Umbilical cord (tissue), 2 donors: ENCODE measurements at places on chromosomes 1 and 21. TPM values are rescaled to one million over a fixed set of nuclear protein-coding genes. Genes with fewer than 3 reads are reported as not detected.

- peak; percentile 65 for DNase-seq
These were observed 45.7 kb upstream of the TSPAN2 start for GRCh38 chr1:115134850-115135480.

FBXO2 gene
- total RNA-seq = 4.1 TPM

DNA sequence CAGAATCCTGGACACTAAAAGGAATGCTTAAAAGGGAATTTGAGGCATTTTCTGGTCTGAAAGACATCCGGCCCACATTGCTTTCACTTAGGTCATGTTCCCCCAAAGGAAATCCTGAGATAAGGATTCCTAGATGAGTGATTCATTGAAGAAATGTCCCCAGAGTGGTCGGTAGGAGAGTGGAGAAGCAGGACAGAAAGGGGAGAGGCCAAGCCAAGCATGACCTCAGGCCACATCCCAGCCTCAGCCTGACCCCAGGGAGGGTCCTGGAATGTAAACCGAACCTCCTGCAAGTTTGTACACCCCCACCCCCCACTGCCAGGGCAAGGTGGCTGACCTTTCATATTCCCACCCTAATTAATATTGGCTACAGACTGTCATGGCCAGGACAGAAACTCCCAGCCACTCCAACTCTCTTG, 16.6 kb downstream of the HIVEP3 start:
- DNase-seq = peak; percentile 68

FAM3B gene
- total RNA-seq = 0.72 TPM

- no peak for DNase-seq
These were observed 59.3 kb downstream of the ACP6 start for GRCh38 chr1:147611021-147611426.

DNA sequence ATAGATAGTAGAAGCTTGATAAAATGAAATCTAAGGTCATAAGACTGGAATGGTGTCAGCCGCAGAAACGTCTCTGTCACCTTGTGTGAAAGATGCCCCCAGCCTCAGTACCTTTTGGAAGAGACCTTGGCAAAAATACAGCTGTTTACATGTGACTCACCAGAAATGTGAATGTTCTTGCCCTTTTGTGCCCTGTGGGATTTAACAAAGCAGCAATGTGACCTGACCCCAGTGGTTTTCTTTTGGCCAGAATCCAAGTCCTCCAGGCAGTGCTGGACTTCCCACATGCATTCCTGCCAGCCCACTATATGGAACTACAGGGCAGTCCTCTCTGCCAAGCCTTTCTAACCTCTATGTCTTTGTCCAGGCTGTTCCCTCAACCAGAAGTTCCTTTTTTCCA, 27.2 kb upstream of the LRRC8C start:
- no peak for DNase-seq

DNA sequence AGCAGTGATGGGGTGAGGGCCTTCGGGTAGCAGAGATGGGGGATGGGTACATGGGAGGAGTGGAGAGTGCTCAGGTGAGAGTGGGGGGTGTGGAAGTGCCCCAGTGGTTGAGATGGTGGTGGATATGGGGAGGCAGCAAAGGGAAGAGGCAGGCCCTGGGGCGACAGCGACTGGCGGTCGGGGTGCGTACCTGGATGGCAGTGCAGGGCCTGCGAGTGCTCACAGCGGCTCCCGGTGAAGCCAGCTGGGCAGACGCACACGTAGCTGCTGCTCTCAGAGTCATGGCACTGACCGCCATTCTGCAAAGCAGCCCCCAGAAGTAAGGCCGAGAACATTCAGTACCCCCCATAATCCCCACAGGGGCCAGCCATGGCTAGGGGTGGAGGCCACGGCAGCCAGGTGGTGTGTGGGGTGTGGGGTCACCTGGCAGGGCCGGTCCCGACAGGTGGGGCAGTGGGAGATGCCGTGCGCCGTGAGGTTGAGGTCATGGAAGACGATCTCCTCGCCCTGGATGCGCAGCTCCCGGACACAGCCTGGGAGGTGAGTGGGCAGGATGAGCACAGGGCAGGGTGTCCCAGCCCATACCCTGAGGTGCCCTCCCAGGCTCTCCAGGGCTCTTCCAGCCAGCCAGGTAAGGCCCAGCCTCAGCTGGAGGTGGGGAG, 18.9 kb downstream of the LDLRAD2 start:
- DNase-seq = no peak

- DNase-seq = peak; percentile 57
These were observed 4.1 kb upstream of the IRF2BP2 start for GRCh38 chr1:234614081-234614489.

ZNF326 gene
- 16.4 TPM for total RNA-seq

DNA sequence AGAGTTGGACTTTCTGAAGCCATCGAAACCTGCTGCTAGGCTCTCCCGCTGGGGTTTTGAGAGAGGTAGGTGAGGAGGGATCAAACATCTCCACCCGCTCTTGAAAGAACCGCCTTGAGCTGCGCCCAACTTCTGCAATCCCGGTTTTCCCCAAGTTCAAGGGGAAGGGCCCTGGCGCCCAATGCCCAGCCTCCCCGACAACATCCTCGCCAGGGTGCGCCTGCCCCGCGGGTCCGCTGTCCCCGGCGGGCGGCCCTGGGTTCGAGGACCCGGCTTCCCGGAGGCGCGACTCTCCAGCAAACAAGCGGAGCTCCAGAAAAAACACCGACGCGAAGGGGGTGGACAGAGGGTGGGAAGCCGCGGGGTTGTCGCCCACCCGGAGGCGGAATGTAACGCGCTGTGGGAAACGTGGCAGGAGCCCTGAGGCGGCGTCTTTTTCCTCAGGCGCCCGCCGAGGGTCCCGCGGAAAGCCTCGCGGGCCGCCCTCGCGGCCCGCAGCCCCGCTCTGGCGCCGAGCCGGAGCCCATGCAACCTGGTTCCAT, 607 bp downstream of the BTG3 start:
- DNase-seq = no peak

RHD gene
- not detected for total RNA-seq

DNA sequence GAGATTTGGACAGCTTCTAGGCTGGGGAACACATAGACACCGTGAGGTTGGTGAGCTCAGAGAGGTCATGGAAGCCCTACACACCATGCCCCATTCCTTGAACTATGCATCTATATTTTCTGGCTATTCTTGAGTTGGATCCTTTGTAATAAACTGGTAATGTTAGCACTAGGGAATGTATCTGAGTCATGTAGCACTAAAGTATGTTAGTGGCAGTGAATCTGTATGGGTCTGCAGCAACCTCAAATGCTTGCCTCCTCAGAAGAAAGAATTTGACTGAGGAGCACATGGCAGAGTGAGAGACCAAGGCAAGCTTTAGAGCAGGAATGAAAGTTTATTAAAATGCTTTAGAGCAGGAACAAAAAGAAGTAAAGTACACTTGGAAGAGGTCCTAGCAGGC, 43.7 kb upstream of the LRRC7 start:
- DNase-seq = no peak

GRCh38 chr1:175757381-175758015, 14.1 kb upstream of the TNR start:
- peak; percentile 5 for DNase-seq

CFHR4 gene
- total RNA-seq = not detected

DNA sequence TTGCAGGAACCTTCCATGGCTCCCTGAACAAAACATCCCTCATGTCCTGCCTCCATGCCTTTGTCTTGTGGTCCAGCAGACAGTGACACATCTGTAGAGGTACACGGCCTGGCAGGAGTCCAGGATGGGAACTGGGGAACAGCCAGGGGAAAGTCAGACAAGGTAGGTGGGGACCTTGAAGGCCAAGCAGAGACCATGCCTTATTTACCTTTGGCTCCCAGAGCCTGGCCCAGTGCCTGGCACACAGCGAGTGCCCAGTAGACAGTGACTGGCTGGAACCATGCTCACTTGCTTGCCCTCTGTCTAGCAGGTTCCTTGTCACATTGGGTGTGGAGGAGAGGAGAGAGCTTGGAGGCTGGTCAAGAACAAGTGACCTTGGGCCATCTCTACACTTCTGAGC, 81.0 kb downstream of the BCAR3 start:
- DNase-seq = no peak

RSPO1 gene
- total RNA-seq = 0.24 TPM

CRYAA gene
- total RNA-seq = not detected

DNA sequence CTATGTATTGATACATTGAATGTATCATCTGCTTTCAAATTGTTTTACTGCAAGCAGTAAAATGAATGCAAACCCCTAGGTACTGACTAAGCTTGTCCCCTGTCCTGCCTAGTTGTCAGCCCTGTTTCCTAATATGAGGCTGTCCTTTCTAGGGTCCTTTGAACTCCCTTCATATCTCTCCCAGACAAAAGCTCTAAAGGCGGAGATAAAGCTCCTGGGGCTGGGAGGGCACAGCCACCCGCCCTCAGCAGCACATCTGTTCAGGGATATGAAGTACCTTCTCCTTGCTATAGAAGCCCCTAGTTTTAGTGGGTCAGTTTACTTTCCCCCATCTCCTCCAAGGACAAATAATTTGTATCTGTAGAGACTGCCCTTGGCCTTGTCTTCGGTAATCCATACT, 93.1 kb upstream of the ETS2 start:
- no peak for DNase-seq

DNA sequence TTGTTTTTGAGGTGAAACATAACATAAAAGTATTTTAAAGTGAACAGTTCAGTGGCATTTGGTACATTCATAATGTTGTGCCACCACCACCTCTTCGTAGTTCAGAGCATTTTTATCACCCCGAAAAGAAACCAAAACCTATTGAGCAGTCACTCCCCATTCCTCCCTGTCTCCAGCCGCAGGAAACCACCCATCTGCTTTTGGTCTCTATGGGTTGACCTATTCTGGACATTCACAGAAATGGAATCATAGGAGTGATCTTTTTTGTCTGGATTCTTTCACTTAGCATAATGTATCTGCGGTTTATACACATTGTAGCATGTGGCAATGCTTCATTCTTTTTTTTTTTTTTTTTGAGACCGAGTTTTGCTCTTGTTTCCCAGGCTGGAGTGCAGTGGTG, 141.2 kb downstream of the VPS13D start:
- peak; percentile 76 for DNase-seq

OR10Z1 gene
- 3.6 TPM for total RNA-seq

CLEC20A gene
- not detected for total RNA-seq

MAN1C1 gene
- 16.9 TPM for total RNA-seq

DNA sequence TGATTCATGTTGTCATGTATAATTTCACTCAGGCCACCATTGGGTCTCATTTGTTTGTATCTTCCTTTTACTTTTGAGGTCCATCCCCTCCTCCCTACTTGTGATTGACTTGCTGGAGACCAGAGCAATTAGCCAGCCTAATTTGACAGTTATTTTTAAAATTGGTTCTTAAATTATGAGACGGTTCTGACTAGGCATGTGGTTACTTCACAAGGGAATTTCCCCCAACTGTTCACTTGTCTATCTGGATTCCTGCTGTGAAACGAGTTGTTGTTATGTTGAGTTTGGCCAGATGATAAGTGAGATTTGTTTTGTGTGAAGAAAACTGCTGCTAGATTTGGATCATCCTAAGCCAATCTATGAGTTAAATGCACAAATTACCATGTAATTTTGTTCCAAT, 359.1 kb downstream of the BARHL2 start:
- no peak for DNase-seq

DNA sequence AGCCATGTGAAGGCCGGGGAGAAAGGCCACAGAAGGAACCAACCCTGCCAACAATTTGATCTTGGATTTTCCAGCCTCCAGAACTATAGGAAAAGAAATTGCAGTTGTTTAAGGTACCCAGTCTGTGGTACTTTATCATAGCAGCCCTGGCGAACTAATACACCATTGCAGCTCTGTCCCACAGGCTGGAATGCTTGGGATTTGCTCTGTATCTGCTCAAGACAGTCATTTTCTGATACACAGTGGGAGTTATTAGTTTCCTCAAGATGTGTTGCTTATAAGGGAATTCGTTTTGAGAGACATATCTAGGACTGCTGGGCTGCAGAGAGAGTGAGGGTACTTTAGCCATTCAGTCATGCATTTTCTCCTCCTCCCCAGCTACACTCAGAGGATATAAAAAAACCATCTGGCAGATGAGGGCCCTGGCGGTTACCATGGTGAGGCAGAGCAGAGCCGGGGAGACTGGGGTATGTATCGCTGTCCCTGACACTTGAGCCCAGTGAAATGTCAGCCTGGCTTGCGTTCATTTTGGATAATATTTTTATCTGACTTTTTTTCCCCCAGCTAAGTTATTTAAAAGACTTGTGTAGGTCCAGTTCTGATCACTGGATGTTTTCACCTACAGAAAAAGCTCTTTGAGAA, 104.6 kb downstream of the DIRAS3 start:
- DNase-seq = peak; percentile 92

GRCh38 chr1:218517459-218517858, 172.3 kb downstream of the TGFB2 start:
- DNase-seq = no peak

DNA sequence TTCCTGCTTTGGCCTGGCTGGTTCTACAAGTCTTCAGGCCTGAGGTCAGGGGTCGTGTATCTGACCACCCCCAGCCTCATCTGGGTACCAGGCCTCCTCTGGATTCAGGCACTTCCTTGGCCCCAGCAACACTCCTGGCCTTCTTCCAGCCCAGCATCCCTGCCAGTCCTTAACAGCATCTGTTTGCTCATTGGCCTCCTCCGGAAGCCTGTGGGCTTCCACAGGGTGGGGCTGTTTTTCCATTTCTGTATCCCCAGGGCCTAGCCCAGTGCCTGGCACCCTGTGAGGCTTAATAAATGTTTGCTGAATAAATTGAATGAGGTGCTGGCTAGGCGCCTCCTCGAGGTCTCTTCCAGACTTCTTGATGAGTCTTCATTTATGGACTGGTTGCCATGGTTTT, 21.5 kb upstream of the GPR37L1 start:
- no peak for DNase-seq

AMY1B gene
- total RNA-seq = 0.48 TPM

- DNase-seq = peak; percentile 62
These were observed 132.5 kb upstream of the SYT6 start for GRCh38 chr1:114286179-114286578.

DNA sequence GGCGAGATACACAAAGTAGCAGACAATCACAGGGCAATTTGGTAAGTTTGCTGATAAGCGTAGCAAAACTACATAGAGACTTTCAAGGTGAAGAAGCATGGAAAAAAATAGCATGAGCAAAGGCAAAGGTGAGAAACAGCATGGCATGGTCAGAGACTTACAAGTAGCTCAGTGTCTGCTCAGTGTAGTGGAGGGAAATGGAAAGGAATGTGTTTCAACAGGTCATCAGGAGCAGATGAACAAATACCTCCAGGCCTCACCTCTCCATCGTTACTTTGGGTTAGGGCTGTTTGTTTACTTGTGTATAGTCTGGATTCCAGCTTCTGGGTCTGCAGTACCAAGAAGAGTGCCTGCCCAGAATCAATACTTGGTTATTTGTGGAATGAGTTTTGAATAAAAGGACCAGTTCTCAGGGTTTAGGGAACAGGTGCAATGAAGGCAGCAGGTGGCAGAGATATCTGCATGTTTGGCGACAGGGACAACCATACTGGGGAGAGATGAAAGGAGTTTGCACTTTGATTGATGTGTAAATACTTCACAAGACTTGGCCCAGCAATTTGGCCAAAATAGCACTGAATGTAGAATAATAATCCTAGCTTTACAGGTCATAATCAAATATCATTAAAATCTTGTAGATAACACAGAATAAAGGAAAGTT, 97.0 kb upstream of the FGGY start:
- no peak for DNase-seq
